AG04450 (cell line): ENCODE measurements at places on chromosomes 12 and 14.
A peak's percentile ranks its signal among the peaks of the same experiment; 100 is the strongest.

GRCh38 chr14:24437020-24437735, 5.4 kb downstream of the SDR39U1 start:
- DNase-seq, result no peak

- DNase-seq, result no peak
These were observed 23.1 kb upstream of the STRAP start for GRCh38 chr12:15859116-15859515.

GRCh38 chr14:81466854-81467253, 66.7 kb upstream of the STON2 start:
- no peak for DNase-seq

DNA sequence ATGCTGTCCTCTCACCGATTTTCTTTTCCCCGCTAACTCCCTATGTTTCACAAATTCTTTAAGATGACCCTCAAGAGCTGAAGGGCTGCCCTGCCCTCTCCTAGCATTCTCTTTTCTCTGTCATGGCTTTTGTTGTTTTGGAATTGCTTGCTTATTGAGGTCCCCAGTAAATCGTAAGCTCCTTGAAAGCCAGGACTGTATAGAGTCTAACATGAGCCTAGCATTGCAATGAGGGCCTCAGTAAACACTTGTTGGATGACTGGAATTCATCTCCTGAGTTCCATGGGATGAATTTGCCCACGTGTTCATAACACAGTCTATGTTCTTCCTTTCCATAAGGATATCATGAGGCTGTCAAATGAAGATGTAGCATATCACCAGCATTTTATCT, 92.2 kb downstream of the APAF1 start:
- no peak for DNase-seq

GRCh38 chr12:27946421-27946820, 26.1 kb downstream of the PTHLH start:
- DNase-seq, result no peak

GRCh38 chr14:102292441-102292840, 12.5 kb downstream of the MOK start:
- no peak for DNase-seq

DNA sequence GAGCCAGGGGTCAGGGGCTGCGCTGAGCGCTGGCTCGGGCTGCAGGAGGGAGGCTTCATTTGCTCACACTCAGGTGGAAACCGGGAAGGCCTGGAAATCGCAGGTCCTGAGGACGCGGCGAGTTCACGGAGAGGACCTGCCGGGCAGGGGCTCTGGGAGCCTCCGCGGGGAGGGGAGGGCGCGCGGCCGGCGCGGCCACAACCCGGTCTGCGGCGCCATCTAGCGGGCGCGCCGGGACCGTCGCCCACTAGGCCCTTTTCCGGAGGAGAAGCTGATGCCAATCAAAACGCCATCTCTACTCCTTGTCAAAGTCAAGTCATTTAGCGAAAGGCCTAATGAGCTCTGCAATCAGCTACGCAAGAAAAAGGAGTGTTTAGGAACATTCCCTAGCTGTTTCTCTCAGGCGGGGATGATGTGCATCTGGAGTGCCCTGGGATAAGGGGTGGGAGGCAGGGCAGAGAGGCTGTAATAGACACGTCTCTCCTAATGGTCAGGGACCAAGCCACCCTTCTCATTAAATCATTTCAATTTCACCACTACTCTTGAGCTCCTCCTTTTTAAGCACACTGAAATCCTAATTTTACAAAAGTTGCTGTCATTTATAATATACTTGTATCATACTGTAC, 885.8 kb upstream of the TMEM132C start:
- no peak for DNase-seq

DNA sequence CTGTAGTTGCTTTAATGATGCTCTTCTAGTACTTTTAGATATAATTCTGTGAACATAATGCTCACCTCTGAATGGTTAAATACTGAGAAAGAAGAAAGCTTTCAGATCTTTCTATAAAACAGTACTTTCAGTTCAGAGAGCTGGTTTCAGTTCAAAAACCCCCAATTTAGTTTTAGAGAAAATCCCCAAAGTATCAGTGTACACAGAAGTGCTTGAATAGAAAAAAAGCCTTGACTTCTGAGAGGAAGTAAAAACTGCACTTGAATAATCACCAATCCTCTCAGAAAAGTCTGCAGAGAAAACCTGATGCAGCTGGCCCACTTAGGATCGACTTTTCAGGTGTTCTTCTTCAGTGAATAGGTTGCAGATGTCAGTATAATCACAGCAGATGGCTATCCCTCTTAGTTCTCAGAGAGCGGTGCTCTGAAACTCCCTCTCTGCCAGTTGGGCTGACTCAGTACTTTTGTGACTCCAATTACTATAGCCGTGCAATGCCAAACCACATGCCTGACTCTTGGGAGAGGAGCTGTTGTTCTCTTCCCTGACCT, 616.3 kb downstream of the LRFN5 start:
- peak; percentile 45 for DNase-seq

GRCh38 chr12:49130151-49131050, 794 bp downstream of the TUBA1B start:
- DNase-seq, result peak; percentile 86

DNA sequence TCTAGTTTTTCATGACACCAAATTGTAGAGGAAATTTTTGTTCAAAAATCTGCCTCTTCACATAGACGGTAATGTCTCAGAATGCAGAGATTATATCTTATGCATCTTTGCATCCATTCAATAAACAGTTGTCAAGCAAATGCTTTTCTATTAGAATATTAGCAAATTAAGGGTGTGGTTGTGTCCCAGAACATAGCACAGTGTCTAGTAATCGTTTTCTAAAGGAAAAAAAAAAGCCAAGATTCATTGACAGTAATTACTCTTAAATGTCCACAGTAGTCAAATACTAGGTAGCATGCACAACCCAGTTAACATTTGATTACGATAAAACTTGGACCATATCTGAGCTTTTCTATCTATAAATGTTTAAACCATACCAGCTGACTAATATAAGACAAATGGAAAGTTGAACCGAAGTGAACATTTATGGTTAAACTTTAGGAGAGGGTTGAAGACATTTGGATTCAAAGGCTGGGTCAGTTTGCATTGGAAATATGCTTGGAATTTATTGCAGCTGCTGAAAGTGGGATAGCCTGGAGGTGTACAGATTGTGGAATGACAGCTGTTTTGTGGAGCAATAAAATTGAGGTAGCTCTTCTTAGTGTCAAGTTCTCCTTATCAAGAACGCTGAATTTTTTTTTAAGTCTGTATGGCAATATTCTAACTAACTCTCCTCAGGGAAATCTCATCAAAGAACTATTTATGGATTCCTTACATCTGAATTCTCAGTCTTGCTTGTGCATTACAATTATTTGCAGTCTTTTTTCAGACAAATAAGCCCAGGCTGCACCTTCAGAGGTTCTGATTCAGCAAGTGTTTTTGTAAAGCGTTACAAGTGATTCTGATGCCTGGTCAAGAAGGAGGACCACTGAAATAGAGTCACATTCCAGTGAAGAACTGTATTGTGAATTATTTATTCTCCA, 66.7 kb upstream of the ATP2B1 start:
- DNase-seq, result peak; percentile 39

DNA sequence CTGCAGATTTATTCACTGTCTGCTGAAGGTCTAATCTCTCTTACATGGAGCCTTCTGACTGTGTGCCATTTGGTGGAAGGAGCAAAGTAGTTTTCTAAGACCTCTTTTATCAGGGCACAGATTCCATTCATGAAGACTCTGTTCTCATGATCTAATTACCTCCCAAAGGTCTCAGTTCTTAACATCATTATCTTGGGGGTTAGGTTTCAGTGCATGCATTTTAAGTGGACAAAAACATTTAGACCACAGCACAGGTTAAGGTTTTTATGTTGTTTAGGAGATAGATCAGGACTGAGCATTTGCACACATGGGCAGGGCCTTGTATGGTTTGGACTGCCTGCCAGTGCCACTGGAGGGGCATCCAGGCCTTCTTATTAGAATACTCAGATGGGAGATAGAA, 746.1 kb downstream of the C12orf50 start:
- DNase-seq, result no peak

GRCh38 chr12:106125351-106126095, 13.2 kb downstream of the NUAK1 start:
- DNase-seq, result no peak

- DNase-seq, result peak; percentile 16
These were observed 1.2 kb downstream of the RPLP0 start for GRCh38 chr12:120199595-120200306.

GRCh38 chr12:34396861-34397590, 374.7 kb downstream of the ALG10 start:
- DNase-seq, result no peak

GRCh38 chr12:12714276-12715021, 2.7 kb upstream of the CDKN1B start:
- no peak for DNase-seq

DNA sequence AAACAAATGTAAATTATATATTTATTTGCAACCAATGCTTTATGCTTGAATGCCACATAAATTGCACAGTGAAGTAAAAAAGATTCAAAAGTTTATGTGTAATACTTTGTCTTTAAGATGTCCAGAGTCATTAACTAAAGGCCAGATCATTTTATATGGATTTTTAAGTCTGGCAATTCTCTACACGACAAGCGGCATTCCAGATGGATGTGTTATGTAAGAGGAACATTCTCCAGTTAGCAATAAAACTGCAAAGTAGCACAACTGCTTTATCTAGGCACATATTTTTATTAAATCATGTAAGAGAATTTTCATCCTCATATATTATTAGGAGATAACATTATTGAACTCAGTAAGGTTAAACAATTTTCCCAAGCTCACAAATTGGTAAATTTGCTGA, 1717.7 kb upstream of the SEL1L start:
- no peak for DNase-seq

- DNase-seq, result no peak
These were observed 34.4 kb upstream of the GALNT9 start for GRCh38 chr12:132363661-132364347.

- DNase-seq, result peak; percentile 81
These were observed 13.1 kb downstream of the JDP2 start for GRCh38 chr14:75440733-75441477.

DNA sequence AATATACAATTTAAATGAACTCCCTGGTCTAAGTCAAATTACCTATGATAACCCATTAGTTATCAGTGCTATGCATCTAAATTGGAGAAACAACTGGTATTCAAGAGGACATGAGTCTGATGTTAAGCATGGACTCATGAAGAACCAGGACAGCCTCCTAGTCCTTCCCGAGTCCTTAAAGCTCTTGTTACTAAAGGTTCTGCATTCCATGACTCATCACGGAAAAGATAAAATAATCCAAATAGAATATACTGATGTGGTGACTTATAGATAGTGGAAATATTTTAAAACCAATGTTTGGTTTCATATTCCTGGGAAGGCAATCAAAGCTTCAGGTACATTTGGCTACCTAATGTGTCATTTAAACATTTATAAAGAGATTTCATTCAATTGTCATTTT, 117.2 kb upstream of the PMCH start:
- no peak for DNase-seq

- no peak for DNase-seq
These were observed 2.9 kb downstream of the ARHGDIB start for GRCh38 chr12:14958361-14959125.

DNA sequence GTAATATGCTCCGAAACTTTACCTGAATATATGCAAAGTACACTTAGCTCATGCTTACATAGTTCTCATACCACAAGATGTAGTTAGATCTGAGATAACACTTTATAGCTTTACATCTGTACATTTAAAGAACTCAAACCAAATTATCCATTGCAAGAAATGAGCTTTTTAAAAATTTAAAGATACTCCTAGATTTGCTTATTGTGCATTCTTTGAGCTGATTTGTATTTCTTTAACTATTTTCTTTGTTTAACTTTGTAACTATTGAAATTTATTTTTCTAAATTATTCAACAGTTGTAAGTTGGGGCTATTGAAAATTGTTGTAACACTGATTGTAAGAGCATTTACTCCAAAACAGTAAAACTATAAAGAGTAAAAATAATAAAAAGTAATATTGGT, 340.2 kb upstream of the NOVA1 start:
- DNase-seq, result no peak

- DNase-seq, result peak; percentile 59
These were observed 102.7 kb upstream of the TBX5 start for GRCh38 chr12:114508529-114509129.

- DNase-seq, result no peak
These were observed 303 bp downstream of the SAMD4A start for GRCh38 chr14:54567224-54567638.

DNA sequence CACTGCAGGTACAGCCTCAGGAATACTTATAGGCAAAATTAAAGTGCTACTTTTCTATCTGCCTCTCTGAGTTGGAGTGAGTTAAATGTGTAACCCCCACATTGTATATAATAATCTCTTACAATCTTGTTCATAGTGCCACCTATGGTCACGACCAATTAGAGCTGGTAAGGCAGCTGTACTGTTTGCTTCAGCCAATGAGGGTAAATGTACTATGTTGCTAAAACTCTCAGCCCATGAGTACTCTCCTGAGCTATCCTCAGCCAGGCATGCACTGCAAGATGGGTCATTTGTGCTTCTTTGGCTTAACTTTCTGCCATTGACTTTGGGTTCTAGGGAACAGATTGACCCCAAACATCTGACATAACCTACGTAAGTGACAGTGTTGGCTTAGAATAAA, 15.0 kb upstream of the MDM2 start:
- DNase-seq, result no peak

DNA sequence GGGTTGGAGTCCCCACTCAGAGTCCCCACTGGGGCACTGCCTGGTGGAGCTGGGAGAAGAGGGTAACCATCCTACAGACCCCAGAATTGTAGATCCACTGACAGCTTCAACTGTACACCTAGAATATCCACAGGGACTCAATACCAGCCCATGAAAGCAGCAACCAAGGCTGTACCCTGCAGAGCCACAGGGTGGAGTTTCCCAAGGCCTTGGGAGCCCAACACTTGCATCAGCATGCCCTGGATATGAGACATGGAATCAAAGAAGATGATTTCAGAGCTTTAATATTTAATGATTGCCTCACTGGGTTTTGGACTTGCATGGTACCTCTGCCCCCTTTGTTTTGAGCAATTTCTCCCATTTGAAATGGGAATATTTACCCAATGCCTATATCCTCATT, 80.4 kb downstream of the RASSF9 start:
- no peak for DNase-seq

DNA sequence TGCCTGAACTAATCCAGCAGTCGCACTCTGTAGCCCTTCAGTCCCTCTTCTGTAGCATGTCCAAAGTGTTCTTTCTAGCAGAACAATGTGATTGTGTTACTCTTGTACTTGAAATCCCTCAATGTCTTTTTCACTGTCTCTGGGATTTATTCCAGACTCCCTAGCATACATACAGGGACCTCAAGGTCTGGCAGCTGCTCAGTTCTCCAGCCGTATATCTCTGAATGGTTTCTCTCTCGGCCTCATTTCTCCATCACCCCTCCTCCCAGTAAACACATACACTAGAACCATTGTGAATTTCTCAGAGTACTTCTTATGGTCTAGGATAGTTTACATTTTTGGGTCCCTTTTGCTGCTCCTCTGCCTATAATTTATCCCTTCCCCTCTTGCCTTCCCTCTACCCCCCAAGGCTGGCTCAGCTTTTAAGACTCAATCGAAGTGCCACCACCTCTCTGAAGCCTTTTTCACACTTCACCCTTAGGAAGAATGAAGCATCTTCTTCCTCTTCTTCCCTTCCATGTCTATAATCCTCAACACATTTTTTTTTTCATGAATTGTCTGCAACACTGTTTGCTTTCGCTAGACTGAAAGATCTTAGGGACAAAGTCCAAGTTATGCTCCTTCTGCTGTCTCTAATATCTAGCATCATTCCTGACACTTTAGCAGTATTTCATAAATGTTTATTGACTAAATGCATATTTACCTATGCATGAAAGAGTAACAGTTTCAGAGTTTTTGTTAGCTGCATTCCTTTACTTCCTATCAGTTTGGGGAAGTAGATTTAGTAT, 446.1 kb downstream of the ZFP36L1 start:
- no peak for DNase-seq
